Small intestine (tissue), 16 donors: ENCODE measurements at places on chromosomes 1 and 21.

DNA sequence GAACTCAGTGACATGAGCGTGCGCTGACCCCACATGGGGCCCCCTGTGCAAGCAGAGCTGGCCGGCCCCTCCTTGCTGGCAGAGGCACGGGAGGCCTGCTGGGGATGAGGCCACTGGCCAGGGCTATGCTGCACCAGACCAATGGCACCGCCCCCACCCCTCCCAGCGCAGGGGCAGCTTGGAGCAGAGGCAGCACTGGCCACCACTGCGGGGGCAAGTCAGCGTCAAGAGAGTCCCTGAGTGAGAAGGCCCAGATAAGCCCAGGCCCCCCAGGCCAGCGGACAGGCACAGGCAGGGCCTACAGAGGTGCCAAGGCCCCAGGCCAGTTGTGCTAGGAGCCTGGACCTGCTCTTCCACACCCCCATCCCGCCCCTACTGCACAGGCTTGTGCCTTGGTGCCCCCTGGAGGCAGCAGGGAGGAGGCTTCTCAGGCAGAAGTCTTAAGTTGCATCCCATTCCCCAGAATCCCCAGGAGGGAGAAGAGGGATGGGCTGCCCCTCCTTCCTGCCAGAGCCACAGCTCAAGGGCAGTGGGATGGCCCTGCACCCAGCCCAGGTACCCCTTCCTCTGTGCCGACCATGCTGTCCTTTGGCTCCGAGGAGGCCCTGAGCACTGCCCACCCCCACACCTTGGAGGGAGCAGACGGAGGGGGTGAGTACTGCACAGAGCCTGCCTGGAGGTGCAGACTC, 35.8 kb downstream of the EPHX1 start:
- no peak overlapping the region for H3K27ac ChIP-seq
- no peak overlapping the region for H3K4me3 ChIP-seq
- peaks cover 4% of the 10 kb centered on the region for H3K4me1 ChIP-seq
- DNase-seq, result peak; percentile 70
- no peaks in the 10 kb centered on the region for H3K27me3 ChIP-seq

DNA sequence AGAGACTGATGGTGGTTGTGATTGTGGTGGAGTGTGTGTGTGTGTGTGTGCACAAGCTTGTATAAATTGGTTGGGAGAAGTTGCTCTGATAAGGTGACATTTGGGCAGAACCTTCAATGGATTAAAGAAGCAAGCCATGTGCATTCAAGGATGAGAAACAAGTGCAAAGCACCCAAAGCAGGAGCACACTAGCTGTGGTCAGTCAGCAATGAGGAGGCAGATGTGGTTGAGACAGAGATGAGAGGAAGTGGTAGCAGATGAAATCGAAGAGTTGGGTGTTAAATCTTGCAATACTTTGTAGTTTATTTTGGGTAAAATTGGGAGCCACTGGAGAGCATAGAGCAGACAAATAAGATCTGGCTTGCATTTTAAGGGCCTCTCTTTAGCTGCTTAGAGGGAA, 4.4 kb upstream of the PGBD5 start:
- H3K4me1 ChIP-seq, result peaks cover 1% of the 10 kb centered on the region
- no peak overlapping the region for H3K27ac ChIP-seq
- no peak for DNase-seq
- H3K27me3 ChIP-seq, result no peaks in the 10 kb centered on the region

- no peak for DNase-seq
- no peak overlapping the region for H3K27ac ChIP-seq
- H3K27me3 ChIP-seq, result no peaks in the 10 kb centered on the region
- H3K4me1 ChIP-seq, result no peaks in the 10 kb centered on the region
- no peaks in the 10 kb centered on the region for H3K36me3 ChIP-seq
Measured at GRCh38 chr1:68010543-68010942, 39.9 kb downstream of the DIRAS3 start.

- no peaks in the 10 kb centered on the region for H3K27me3 ChIP-seq
- DNase-seq, result no peak
- H3K4me1 ChIP-seq, result no peaks in the 10 kb centered on the region
Measured at GRCh38 chr1:245370175-245370825, 215.5 kb downstream of the KIF26B start.

- no peak for DNase-seq
- H3K4me3 ChIP-seq, result no peak overlapping the region
- no peak overlapping the region for H3K27ac ChIP-seq
- H3K27me3 ChIP-seq, result no peaks in the 10 kb centered on the region
- no peaks in the 10 kb centered on the region for H3K4me1 ChIP-seq
- H3K36me3 ChIP-seq, result no peaks in the 10 kb centered on the region
Measured at GRCh38 chr1:192735298-192735915, 73.4 kb upstream of the RGS2 start.

DNA sequence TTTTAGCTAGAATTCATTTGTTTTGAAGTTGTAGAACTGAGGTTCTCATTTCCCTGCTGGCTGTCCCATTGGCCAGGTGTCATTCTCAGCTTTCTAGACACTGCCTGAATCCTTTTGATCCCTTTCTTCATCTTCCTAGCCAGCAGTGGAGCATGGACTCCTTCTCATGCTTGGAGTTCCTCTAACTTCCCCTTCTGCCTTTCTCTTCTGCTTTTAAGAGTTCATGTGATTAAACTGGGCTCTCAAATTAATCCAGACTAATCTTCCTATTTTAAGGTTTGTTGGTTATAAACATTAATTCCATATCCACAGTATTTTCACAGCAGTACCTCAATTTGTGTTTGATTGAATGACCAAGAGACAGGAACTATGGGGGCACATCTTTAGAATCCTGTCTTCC, 52.3 kb downstream of the ADAMTS5 start:
- no peak overlapping the region for H3K4me3 ChIP-seq
- no peak overlapping the region for H3K27ac ChIP-seq
- H3K27me3 ChIP-seq, result no peaks in the 10 kb centered on the region
- H3K36me3 ChIP-seq, result no peaks in the 10 kb centered on the region

DNA sequence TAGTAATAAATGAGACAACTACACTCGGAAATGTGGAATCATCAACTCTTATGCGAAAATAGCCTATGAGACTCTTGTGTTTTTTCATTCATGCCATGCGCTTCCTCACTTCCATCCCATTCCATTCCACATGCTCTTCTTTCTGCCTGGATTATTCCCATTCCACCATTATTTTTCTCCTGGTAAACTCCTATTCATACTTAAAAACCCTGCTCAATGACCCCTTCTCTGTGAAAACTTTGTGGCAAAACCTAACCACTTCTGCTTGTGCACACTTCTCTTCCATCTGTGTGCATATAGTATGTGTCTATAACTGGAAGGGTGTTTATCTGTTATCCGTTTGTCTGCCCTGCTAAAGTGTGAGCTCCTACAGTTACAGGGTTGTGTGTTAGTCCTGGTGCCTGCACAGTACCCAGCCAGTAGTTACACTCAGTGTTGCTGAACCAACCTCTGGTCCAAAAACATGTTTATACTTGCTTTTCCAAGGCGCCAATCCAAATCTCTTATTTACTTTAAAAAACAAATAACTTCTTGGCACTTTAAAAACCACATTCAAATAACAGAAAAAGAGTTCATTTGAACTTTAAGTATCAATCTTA, 10.7 kb downstream of the EPHX1 start:
- H3K4me1 ChIP-seq, result peaks cover 34% of the 10 kb centered on the region
- H3K36me3 ChIP-seq, result peaks cover 18% of the 10 kb centered on the region
- no peak for DNase-seq
- H3K27ac ChIP-seq, result no peak overlapping the region
- H3K4me3 ChIP-seq, result no peak overlapping the region
- no peaks in the 10 kb centered on the region for H3K27me3 ChIP-seq

DNA sequence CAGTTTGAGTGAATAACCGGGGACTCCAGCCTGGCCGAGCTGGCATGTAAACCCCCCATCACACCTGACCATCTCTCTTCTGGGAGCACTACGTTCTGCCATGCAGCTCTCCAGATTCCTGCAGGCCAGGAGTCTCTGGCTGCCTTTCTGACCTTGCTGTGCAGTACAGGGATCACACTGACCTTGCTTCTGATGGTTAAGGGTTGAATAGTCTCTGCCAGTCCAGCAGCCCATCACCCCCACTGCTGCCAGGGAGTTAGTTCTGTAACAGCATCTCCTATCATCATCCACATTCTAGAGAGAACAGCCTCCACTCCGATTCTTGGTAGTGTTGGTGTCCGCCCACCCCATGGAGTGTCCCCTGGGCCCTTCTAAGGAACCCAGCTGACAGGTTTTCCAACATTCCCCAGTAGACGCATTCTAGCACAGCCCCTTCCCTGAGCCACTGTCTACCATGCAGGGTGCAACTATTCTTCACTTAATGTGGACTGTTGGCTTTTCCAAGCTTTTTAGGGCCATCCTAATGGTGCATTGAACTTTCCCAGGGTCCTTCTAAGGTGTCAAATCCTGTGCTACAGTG, 109.8 kb downstream of the RIPK4 start:
- no peaks in the 10 kb centered on the region for H3K36me3 ChIP-seq
- no peaks in the 10 kb centered on the region for H3K4me1 ChIP-seq
- no peak overlapping the region for H3K27ac ChIP-seq
- no peak overlapping the region for H3K4me3 ChIP-seq

DNA sequence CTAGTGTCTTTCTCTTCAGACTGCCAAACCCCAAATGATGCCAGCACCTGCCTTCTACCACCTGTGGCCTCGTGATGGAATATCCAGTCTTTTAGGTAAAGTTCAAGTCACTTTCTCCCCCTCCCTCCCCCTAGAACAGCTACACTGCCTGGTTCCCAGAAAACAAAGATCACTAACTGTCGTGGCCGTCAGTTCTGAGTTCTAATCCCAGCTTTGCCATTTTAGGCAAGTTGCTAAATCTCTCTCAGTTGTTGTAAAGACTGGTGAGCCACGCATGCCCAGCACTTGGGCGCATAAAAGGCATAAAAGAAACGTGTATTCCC, 648 bp upstream of the TRAPPC3 start:
- no peak for DNase-seq
- H3K27me3 ChIP-seq, result no peaks in the 10 kb centered on the region
- peaks cover 7% of the 10 kb centered on the region for H3K36me3 ChIP-seq
- peak overlapping the region; percentile 73 for H3K27ac ChIP-seq

GRCh38 chr1:36884801-36885200, 149.5 kb downstream of the GRIK3 start:
- no peak overlapping the region for H3K4me3 ChIP-seq
- H3K36me3 ChIP-seq, result no peaks in the 10 kb centered on the region
- no peak overlapping the region for H3K27ac ChIP-seq
- H3K27me3 ChIP-seq, result no peaks in the 10 kb centered on the region
